Mesangial cell (primary cell): ENCODE measurements at places on chromosomes 7 and 10. TPM values are rescaled to one million over a fixed set of nuclear protein-coding genes. Genes with fewer than 3 reads are reported as not detected.

Gene DNAJC9
- total RNA-seq = 10.8 and 56.2 TPM in 2 replicates

Gene DGKI
- 3.4 and 13.4 TPM in 2 replicates for total RNA-seq

Gene VAX1
- total RNA-seq = not detected in 2 replicates

Gene ZPBP
- not detected in 2 replicates for total RNA-seq

Gene TSPAN13
- total RNA-seq = 10.6 and 14.7 TPM in 2 replicates

Gene MYL10
- total RNA-seq = not detected in 2 replicates
